ENCODE measurements at places on chromosomes 11 and 22.

- no peak for DNase-seq
Observed at GRCh38 chr11:110071197-110071596, 22.0 kb upstream of the ZC3H12C start.

DNA sequence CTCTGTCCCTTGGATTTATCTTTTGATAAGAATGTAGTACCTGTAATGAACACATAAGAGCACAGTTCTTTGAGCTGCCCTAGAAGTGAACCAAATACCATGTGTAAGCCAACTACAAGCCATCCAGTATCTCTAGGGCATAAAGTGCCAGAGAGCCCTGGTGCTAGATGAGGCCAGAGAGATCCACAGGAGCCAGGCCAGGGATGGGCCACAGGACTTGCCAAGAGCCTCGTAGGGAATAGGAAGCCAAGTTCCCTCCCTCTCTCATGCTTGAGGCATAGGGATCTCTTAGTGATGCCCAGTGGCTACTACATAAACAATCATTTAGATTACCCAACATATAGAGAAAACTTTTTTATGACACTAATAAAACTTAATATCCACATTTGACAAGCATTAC is 64.8 kb upstream of the FAR1 start:
- DNase-seq: no peak

DNA sequence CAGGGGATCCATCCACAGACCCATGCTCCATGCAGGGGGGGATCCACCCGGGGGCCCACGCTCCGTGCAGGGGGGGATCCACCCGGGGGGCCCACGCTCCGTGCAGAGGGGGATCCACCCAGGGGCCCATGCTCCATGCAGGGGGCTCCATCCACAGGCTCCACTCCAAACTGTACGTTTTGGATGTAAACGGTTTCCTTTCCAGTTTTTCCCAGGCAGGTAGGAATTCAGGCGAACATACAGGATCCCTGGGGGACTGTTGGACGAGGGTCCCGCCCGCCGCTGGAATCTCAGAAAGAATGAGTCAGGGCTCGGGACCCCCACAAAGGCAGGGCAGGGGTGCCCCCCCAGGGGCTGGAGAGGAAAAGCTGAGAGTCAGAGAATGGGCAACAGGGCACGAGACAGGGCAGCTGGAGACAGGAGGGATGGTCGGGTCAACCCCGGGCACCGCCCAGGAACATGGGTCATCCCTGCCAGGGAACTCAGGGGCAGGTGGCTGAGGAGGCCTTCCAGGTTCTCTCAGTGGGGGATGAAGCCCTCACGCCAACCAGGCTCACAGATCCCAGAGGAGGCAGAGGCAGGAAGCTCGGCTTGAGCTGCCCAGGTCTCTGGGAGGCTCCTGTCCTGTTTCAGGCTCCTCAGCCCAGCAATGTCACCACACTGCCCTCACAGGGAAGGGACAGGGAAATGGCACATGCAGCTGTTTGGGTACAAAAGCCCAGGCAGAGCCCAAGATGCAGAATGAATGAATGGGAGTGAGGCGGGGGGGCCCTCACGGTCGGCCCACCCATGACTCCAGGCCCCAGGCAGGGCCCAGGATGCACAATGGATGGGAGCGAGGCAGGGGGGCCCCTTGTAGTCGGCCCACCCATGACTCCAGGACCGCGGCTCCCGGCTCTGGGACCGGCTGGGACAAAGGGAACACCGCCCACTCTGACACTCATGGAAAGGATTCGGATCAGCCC is 200.2 kb downstream of the BRD1 start:
- DNase-seq: no peak

DNA sequence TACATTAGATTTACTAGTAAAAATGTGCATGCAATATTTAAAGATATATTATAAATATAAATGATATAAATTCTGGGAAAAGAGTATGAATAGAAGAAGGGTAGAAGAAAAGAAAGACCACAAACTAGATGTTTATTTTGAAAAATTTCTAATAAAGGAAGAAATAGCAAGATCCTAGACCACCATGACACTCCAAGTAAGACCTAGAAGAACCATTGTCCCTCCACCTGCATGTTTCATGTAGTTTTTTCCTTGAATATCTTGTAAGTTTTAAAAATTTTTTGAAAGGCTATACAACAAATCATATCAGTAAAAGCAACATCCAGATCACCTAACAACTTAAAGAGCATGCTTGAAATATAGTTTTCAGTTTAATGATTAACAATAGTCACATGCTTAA is 46.8 kb downstream of the ARHGAP32 start:
- DNase-seq: no peak

GRCh38 chr11:95515371-95515770 is 274.2 kb downstream of the FAM76B start:
- no peak for DNase-seq

DNA sequence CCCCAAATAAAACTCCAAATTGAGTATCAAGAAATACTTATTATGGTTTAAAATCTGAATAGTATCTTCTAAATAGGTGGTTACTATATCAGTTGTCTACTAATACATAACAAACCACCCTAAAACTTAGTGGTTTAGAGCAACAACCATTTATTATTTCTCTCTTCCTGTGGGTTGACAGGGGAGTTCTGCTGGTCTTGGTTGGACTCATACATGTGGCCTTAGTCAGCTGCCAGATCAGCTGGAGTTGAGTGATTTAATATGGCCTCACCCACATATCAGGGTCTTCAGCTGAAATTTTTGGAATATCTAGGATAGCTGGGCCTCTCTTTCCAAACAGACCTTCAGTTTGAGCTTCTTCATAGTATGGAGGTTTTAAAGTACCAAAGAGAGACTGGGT is 34.5 kb downstream of the C11orf65 start:
- DNase-seq: no peak

DNA sequence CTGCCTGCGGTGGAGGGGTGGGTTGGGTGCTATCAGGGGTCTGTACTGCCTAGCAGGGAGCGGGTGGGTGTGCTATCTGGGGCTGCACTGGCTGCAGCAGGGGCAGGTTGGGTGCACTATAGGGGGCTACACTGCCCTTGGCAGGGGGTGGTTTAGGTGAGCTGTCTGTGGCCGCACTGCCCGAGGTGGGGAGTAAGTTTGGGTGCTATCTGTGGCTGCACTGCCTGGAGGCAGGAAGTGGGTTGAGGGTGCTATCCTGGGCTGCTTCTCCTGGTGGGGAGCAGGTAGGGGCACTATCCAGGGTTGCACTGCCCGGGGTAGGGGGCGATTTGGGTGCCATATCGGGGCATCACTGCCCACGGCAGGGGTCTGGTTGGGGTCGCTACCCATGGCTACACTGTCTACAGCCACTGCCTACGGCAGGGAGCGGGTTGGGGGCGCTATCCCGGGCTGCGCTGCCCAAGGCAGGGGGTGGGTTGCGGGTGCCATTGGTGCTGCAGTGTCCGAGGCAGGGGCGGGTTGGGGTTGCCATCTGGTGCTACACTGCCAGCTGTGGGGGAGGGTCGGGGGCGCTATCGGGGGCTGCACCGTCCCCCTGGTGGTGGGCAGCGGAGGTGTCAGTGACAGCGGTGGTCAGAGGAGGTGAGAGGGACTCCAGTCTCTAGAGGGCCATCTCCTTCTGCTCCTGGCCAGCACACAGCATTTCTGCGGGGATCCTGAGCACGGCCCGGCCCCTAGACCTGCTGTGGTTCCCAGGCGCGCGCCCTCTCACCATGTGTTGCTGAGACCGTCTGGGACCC is 1.3 kb upstream of the RFPL2 start:
- DNase-seq: no peak

GRCh38 chr11:6601041-6601461 is 2.4 kb downstream of the RRP8 start:
- DNase-seq: no peak

GRCh38 chr11:115300660-115301428 is 203.4 kb downstream of the CADM1 start:
- DNase-seq: no peak

DNA sequence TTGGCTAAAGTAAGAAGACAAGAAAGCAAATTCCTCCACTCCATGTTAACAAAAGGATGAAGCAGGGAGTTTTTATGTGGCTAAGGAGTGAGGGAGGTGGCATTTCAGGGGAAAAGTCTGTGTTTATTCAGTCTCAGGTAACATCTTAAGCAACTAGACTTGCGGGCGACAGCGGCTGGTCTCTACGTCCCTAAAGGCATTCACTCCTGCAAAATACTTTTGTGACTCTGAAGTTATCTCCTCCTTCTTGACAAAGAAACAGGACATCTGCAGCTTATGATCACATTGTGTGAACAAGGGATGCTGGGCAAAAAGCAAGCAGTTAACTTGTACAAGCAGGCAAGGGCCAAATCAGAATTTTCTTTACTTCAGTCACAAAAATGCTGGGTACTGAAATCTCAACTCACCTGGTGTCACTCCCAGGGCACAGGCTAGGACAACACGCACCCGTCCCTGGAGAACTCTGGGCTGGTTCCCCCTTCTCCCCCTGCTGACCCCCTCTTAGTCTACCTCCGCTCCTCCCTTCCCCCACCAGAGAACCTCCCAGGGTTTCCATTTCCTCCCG is 38.3 kb downstream of the IGLL5 start:
- no peak for DNase-seq

GRCh38 chr11:6681949-6682348 is 1.2 kb downstream of the MRPL17 start:
- no peak for DNase-seq

DNA sequence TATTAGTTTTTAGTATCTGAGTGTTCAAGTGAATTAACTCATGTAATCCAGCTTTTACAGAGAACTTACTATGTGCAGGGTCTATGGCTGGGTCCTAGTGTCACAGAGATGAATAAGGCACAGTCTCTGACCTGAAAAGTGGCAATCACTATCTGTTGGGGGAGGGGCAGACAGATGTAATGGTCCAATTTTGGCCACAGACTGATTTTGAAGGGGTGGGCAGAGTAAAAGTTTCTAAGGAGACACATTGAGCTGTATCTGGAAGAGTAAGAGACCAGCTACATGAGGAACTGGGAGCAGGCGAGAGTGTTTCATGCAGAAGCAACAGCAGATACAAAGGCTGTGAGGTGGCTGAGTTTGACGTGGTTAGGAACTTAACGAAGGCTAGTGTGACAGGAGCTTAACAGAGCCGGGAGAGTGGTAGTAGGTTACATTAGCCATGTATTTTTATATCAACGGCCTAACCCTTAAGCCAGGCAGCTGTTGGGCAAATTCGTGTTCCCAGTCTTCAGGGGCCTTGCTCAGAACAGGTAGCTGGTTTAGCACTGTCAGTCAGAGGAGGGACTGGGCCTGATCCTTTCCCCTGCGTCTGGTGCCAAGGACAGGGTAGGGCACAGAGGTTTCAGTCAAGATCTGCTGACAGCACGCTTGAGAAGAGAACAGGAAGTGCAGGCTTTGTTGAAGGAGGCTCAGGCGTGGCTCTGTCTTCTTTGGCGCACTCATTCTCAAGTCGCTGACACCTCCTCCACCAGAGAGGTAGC is 1.4 kb upstream of the STIM1 start:
- DNase-seq: no peak

DNA sequence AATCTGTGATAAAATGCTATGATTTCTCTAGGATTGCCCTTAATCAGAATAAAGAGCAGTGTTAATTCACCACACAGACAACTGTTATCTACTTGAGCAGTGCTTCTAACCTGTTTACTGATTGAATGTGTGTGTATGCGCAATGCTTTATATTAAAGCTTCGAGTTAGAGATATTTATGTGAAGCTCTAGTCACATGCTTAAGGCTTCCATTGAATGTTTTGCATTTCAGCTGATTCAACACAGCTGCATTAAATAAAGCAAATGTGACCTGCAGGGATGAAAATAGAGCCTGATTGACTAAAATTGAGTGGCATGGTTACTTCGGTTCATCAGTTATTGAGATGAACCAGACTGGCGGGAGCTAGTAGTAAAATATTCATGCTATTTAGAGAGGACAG is 395.3 kb downstream of the JRKL start:
- no peak for DNase-seq

DNA sequence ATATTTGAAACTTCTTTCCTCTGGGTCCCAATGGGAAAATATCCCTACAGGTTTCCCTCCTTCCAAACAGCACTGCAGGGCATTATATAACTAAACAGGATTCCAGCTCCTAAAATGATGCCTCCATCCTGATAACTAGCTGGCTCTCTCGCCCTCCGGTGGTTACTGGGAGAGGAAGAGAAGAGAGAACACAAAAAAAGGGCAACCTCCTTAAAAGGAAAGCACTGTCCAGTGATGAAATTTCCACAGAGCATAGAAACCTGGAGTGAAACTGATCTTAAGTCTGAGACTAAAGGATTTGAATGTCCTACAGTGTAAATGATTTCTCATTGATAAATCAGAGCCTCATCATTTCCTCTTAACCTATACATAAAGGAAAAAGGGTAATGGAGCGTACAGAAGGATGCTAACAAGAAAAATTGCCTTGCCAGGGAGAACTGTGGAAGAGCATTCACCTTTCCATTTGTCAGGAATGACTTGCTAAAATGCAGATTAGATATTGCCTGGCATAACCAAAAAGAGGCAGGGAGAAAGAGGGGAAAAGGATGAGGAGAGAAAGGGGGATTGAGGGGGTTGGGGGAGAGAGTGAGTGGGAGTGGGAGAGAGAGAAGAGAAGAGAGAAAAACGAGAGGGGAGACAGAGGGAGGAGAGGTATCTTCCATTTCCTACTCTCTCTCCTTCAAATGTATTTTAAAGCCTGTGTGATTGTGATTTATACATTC is 121.3 kb downstream of the APOL5 start:
- no peak for DNase-seq

DNA sequence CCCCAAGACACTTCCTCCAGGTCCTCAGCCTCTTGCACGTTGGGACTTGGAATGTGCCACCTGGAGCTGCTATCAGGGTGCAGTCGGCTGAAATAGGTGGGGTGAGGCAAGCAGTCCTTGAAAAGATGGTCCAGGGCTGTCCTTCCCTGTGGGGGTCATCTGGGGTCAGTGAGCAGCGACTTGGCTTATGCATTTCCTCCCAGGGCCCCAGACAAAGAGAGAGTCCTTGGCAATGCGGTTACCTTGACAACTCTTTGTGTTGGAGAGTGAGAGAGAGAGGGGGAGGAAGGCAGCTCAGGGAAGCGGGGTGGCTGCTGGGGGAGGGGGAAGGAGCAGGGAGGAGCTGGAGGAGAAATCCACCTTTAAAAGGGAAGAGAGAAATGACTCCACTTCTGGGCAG is 93.8 kb downstream of the MIAT start:
- peak; percentile 59 for DNase-seq
